ENCODE measurements at places on chromosomes 5 and 9. TPM values are rescaled to one million over a fixed set of nuclear protein-coding genes. Genes with fewer than 3 reads are reported as not detected.

- DNase-seq: no peak
These were observed 78.0 kb downstream of the YIPF5 start for GRCh38 chr5:144092508-144092907.

- no peak for DNase-seq
These were observed 85.0 kb downstream of the GALNT10 start for GRCh38 chr5:154275566-154275965.

DNA sequence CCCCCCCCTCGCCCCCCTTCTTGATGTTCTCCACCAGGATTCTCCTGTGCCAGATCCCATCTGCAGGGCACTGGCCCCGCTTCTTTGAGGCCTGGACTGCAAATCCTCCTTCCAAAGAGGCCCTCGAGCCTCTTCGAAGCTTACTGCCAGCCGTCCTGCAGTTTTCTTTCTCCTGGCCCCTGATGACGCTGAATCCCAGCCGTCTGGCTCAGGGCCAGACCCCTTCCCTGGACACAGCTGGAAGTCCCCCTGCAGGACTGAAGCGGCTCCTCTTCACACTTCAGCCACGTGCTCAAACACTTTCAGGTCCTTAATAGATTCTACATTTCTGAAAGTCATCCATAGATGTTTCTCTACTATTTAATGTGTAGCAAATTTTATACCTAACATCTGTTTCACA is 121.5 kb downstream of the EHMT1 start:
- no peak for DNase-seq

DNA sequence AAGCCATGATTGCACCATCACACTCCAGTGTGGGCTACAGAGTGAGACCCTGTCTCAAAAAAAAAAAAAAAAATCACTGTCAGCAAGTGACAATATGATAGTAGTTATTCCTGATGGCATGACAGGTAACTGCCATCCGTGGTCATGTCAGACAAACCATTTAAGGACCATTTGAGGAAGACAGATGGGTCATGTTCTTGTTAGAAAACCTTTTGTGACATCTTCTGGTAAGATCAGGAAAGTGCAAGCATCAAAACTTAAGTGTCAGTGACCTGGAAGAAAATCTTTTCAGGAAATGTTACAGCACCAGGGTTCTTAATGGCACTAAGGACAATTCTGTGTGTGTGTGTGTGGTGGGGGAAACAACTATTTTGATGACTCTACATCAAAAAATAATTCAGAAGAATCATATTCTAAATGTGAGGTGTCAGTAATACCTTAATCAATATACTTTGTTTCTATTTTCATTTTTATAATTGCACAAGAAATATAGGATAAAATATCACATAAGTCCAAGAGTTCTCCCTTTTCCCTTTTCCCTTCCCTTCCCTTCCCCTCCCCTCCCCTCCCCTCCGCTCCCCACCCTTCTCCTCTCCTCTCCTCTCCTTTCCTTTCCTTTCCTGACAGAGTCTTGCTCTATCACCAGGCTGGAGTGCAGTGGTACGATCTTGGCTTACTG is 17.8 kb downstream of the SLC38A9 start:
- DNase-seq: no peak

DNA sequence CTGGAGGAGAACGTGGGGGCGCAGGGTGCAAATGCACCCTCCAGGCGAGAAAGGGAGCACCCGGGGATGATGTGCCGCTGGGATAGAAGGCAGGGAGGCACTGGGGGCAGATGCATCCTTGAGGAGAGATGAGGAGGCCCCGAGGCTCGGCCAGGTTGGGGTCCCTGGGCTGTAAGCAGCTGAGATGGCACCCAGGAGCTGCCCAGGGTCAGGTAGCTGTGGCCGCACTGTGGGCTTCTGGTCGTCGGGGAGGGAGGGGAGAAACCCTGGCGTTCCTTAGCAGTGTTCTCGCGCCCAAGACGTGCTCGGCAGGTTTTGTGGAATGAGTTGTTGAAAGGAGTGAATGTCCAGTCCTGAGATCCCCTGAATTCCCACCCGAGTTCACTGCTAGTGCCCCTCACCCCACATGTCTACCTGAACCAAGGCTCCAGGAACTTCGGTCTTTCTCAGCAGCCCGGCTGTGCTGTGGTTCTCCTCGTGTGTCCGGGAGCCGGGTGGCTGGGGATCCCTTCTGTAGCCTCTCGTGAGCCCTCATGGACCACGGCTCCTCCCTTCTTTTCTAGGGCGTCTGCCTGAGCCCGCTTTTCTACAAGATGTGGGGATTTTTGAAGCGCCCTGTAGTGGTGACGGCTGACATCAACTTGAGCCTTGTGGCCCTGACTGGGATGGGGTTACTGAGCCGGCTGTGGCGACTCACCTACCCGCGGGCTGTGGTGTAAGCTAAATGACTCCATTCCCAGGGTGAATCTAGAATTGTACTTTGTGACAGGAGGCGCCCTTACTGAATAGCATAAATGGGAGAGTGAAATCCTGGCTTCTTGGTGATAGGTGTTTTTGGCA is 1.1 kb downstream of the POMT1 start:
- DNase-seq: peak; percentile 10

DNA sequence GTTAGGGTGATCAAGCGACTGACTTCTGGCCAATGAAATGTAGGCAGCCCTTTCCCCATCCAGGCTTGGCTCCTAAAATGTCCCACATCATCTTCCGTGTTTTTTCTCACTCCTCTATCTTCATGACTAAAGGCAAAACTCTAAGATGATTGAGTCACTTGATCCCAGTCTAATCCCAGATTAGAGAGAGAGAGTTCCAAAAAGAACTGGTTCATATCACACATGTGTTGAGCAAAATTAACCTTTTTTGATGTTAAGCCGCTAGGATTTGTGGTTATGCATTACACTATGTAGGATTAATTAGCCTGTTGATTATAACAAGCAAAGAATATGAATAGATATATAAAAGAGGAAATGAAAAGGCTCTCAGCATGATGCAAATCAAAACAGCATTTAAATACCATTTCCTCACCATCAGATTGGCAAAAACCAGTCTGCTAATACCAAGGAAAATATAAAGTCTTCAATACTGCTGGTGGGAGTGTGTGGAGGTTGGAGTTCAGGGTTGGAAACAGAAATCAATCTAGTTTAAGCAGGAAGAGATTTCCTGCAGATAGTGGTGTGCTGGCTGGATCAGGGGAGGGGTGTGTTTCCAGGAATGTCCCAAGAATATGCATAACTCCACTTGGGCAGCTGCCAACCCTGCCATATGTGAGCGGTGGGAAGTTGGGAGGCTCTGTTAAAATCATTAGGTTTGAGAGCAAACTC is 187.6 kb upstream of the S1PR3 start:
- DNase-seq: no peak

- no peak for DNase-seq
These were observed 21.3 kb upstream of the NDST1 start for GRCh38 chr5:150486402-150487198.

The ARHGEF37 gene
- total RNA-seq: 5.5 TPM

DNA sequence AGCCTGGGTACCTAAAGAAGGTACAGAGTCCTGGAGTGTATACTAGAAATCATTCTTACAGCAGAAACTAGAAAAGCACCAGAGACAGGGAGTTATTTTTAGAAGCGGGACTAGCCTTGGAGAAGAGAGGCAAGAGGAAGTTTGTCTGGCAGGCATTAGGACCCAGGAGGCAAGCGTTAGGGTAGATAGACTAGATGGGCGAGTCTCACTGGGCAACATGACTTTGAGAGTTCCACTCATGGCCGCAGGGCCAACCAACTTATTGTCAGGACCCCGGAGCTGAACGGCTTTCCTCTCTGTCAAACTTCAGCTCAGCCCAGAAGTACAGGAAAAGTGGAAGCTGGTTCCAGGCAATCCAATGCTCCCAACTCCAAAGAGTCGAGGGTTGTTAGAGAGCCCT is 34.1 kb upstream of the NPR3 start:
- no peak for DNase-seq

DNA sequence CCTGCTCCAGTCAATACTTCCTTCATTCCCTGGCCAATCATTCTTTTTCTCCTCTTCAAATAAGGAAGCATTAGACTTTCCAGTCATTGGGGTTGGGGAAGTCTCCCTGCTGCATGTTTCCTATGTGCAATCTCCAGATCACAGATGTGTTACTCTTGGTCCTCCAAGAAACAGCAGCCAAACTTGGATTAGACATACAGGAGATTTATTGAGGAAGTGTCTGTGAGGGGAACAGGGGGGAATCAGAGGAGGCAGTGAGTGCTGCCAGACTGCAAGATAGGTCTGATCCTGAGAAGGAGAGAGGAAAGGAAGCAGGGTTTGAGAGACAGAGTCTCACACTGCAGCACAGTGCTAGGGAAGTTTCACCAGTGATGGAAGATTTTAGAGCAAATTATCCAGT is 40.6 kb upstream of the SLIT3 start:
- DNase-seq: no peak

GRCh38 chr9:113590991-113591898 is 127.7 kb downstream of the RGS3 start:
- no peak for DNase-seq

- no peak for DNase-seq
These were observed 45.1 kb upstream of the TRIO start for GRCh38 chr5:14097998-14098471.

The PCDHA1 gene
- not detected for total RNA-seq

The NPR2 gene
- 35.9 TPM for total RNA-seq

DNA sequence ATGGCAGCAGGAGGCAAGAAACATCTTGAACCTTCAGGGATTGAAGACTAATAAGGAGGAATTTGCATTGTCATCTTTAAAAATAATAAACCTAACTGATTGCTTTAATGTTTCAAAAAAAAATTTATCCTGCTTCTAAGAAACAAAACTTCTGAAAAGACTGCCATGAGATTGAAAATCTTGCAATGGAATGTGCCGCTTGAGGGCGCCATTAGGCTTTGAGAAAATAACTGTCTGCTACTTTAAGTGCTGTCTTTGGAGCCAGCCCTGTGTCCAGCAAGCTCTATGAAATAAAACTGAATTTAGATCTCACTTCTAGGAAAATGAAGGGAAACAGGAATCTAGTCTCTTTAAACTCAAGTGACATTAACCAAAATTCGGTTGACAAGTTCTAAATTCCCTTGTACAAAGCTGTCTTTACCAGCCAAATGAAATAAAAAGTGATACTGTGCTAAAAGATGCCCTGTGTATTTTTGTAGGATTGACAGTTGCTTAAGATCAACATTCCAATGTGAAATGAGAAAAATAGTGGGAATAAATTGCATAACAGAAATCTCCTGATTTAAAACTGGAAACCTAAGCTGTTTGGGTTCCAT is 79.4 kb downstream of the ESM1 start:
- DNase-seq: no peak

- no peak for DNase-seq
These were observed 207.1 kb upstream of the MEF2C start for GRCh38 chr5:89090037-89090436.

DNA sequence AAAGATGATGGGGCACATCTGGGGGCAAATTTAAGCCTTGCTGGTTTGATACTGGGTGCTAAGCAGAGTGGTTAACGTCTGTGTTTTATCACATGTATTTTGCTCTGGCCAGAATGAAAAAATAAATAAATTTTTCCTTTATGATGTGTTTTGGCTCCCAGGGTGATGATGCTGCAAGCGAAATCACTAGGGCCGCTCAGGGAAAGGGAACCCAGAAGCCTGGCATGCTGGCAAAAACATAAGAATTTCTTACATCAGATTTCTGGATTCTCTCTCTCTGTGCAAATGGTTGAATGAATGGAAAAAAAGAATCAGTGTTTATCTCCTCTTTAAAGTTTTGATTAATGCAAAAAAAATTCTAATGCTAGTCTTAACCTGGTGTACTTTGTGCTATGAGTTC is 1975.2 kb upstream of the C9orf72 start:
- no peak for DNase-seq

The SPEF2 gene
- total RNA-seq: 3.2 TPM

DNA sequence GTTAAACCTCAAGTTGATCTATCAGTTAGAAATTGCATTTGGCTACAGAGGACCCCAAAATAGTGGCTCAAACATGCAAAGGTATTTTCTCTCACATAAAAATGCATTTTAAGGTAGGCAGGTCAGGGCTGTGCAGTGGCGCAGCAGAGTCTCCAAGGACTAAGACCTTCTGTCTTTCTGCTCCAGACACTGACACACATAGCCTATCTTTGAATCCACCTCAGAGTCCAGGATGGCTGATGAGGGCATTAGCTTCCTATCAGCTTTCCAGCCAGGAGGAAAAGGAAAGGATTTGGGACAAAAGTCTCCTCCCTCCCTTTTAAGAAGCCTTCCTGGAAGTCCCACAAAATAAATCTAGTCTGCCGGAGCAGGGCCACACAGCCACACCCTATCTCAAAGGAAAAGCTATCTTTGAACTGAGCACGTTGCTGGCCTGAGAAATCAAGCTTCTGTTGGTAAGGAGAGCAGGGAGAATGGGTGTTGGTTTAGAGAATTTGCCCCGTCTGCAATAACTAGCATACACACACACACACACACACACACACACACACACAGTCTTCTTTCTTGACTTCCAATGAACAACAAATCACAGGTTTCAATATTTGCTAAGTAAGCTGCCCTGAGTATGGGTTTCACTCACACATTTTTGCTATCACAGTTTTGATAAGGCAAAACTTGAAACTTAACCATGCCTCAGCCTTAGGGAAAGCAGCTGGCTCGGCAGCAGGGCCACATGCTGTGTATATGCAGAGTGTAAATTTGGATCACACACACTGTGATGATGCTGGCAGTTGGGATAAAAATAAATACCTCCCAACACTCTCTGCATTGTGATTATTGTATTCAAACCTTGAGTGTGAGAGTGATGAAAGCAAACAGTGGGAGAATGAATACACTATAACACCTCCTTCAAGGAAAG is 116.6 kb upstream of the MAP3K1 start:
- DNase-seq: no peak

DNA sequence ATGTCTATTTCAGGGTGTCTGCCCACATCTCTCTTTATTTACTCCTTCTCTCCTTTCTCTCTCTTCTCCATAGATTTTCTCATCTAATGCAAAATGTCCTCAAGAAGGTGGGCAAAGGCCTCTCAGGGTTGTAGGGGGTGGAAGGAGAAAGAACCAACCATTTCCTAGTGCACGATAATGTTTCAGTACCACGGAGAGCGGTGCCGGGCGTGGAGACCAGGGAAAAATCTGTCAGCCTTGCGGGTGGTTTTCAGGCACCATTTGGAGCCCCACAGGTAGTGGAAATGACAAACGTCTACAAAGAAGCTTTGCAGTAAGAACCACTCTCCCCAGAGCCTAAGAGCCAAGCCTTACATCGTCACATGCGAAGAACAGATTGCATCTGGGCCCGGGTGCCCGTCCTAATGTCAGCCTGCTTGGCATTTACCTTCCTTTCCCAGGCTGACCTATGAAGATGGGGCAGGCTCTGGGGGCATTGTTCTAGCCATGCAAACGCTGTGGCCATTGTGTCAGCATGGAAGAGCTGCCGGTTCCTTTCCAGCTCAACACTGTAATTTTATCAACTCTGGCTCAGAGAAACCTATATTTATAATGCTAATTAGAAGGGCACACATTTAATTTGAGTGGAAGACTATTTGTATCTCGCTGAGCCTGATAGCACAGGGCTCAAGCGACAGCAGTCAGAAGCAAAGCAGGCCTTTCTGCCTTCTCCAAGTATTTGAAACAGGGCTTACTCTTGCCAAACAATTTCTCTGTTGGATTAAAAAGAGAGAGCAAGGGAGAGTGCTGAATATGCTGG is 430.1 kb upstream of the WWC1 start:
- DNase-seq: no peak

The OR1Q1 gene
- total RNA-seq: not detected

GRCh38 chr5:136802383-136802782 is 437.0 kb upstream of the TRPC7 start:
- DNase-seq: no peak

The HRH2 gene
- total RNA-seq: 1.1 TPM
